ENCODE measurements at places on chromosomes 16 and 17.

DNA sequence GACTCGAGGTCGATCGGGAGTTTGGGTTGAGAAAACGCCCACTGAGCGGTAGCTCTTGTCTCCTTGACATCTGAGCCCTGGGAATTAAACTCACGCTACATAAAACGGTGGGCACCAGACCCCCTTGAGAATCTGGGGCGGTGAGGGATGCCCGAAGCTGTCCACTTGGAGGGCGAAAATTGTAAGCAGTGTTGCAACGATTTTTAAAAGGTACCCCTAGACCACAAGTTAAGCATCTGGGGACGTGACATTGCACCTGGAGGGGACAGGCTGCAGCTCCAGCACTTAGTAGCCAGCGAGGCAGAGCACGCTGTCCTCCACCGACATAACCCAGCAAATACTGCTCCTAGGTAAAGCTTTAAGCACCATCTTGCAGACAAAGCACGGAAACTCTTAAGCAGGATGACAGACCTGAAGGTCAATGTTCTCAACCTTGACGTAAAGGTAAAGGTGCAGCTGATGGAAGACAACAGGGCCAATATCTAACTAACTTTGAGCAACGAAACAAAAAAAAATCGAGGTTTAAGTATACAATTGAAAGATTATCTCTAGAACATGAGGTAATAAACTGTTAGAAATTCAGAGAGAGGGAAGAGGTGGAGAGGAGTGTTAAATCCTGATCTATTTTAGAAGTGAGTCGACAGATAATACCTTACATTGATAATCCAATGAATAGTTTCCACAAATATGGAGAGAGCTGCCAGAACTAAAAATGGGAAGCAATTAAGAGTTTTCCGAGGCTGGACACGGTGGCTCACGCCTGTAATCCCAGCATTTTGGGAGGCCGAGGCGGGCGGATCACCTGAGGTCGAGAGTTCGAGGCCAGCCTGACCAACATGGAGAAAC is 921 bp upstream of the CDR2 start:
- DNase-seq, result no peak

- no peak for DNase-seq
Observed at GRCh38 chr17:55873017-55873758, 122.3 kb downstream of the PCTP start.

GRCh38 chr16:66462912-66463311 is 35.8 kb downstream of the BEAN1 start:
- no peak for DNase-seq

- DNase-seq, result no peak
Observed at GRCh38 chr17:68657166-68657565, 56.0 kb upstream of the FAM20A start.

- DNase-seq, result no peak
Observed at GRCh38 chr17:13508896-13509295, 92.8 kb downstream of the HS3ST3A1 start.

- DNase-seq, result no peak
Observed at GRCh38 chr16:67301080-67301782, 21.9 kb downstream of the PLEKHG4 start.

Data from HFFc6 (cell line).